Activated CD4-positive, alpha-beta T cell treated with anti-CD3 and anti-CD28 coated beads for 36 hours (primary cell): ENCODE measurements at places on chromosomes 4 and X.

DNA sequence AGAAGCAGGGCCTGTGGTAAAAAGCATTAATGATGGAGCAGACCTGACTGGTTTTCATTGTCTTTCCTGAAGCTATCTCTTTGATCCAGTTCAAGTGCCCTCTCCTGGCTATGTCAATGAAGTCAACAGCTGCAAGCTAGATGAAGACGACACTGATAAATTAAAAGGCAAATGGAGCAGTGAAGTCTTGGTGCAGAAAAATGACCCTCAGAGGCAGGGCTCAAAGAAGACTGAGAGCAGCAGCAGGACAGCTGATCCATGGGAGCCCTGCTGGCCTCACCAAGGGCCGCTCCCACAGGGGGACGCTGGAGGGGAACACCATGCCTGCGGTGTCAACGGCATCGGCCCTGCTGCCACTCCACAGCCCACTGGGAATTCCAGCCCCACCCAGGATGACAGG lies 96.2 kb downstream of the RELL1 start:
- DNase-seq, result no peak
- no peaks in the 10 kb centered on the region for H3K36me3 ChIP-seq
- H3K4me3 ChIP-seq, result no peak overlapping the region
- no peaks in the 10 kb centered on the region for H3K4me1 ChIP-seq
- no peak overlapping the region for H3K27ac ChIP-seq
- H3K27me3 ChIP-seq, result peaks cover 2% of the 10 kb centered on the region

- H3K4me1 ChIP-seq, result peaks cover 47% of the 10 kb centered on the region
- H3K4me3 ChIP-seq, result no peak overlapping the region
- H3K27ac ChIP-seq, result no peak overlapping the region
- peaks cover 42% of the 10 kb centered on the region for H3K36me3 ChIP-seq
These were observed 22.7 kb downstream of the JADE1 start for GRCh38 chr4:128832243-128832625.

DNA sequence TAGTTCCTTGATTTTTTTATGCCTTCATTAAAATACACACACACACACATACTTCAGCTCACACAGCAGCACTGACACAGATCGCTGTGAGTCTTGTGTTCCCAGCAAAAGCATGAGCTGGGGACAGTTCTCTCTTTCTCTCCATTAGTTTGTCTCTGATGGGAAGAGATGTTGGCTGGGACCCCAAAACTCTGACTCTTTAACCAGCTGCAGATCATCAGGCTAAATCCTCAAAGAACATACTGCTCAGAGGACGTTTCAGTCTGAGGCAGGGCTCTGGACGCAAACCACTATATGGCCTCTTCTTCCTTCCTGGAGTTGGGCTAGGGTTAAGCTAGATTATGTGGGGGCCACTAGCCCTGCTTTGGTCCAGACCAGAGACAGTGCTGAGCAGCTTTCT lies 109.6 kb downstream of the NHSL2 start:
- H3K4me3 ChIP-seq, result no peak overlapping the region
- H3K36me3 ChIP-seq, result no peaks in the 10 kb centered on the region
- peaks cover 29% of the 10 kb centered on the region for H3K4me1 ChIP-seq
- no peak for DNase-seq
- H3K27ac ChIP-seq, result no peak overlapping the region
- peaks cover 7% of the 10 kb centered on the region for H3K27me3 ChIP-seq

DNA sequence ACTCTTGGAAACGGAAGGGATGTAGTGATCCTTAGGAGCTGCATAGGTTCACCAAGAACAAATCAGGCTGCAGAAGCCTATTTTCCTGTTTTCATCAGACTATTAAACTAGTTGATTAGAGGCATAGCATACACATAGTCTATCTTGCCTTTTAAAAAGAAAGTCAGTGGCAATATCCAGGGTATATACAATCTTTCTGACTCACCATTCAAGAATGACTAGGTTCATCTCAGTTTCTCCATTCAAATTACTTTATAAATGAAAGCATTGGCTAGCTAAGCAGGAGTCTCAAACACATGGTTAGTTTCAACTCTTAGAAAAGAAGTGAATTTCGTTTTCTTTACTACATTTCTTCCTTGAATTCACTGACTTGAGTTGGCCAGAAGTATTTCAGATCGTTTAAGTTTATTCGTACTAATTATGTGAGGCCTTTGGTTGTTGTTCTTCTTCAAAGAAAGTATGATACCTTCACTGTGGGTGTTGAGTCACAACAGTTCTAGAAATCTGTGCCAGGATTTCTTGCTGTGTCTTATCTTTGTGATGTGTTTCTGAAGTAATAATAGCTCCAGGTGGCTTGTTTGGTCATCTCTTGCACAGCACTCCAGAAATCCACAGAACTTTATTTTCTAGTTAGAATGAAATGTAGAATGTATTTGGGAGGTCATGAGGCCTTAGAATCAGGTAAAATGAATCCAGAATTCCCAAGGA lies 88.2 kb downstream of the AWAT2 start:
- H3K4me1 ChIP-seq, result peaks cover 5% of the 10 kb centered on the region
- no peak overlapping the region for H3K4me3 ChIP-seq
- H3K27ac ChIP-seq, result no peak overlapping the region
